Dermis microvascular lymphatic vessel endothelial cell (primary cell): ENCODE measurements at places on chromosomes 16 and 17. TPM values are rescaled to one million over a fixed set of nuclear protein-coding genes. Genes with fewer than 3 reads are reported as not detected.

MYH3 gene
- under 0.01 and 0.25 TPM in 2 replicates for total RNA-seq

GPR142 gene
- 0.13 TPM in 1 of 2 replicates, not detected in the other for total RNA-seq

NOG gene
- total RNA-seq, result 0.39 and 1.1 TPM in 2 replicates

OR3A3 gene
- not detected in 2 replicates for total RNA-seq

CLCN7 gene
- 56.9 and 131 TPM in 2 replicates for total RNA-seq

CCL17 gene
- not detected in 2 replicates for total RNA-seq

PYDC1 gene
- total RNA-seq, result not detected in 2 replicates

SLFN5 gene
- 21.2 and 35.9 TPM in 2 replicates for total RNA-seq

DNAAF8 gene
- total RNA-seq, result 0.13 TPM in 2 replicates

KRTAP4-6 gene
- total RNA-seq, result not detected in 2 replicates

DHX38 gene
- total RNA-seq, result 64.6 and 74.7 TPM in 2 replicates

MYO1D gene
- 56.5 and 84.6 TPM in 2 replicates for total RNA-seq
